Omental fat pad (tissue), 4 donors: ENCODE measurements at places on chromosomes 5 and 9. TPM values are rescaled to one million over a fixed set of nuclear protein-coding genes. Genes with fewer than 3 reads are reported as not detected.

- DNase-seq: no peak
Observed at GRCh38 chr5:107124376-107124775, 546.4 kb downstream of the EFNA5 start.

DNA sequence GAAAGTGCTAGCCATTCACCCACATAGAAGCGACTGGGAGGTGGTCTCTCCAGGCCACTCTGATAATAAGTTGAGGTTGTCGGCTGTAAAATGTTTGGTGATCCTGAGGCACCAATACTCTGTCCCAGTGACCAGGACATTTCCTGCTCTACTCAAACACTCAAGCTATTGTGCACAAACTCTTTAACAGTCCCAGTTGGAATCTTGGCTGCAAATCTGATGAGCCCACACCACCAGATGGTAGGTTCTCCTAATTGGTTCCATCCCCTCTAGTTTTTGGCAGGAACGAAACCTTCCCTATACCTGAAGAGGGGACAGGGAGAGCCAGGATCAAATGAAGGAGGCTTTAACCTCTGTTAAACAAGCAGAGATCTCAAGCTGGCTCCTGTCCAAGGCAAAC is 14.3 kb downstream of the GRIA1 start:
- DNase-seq: no peak

DNA sequence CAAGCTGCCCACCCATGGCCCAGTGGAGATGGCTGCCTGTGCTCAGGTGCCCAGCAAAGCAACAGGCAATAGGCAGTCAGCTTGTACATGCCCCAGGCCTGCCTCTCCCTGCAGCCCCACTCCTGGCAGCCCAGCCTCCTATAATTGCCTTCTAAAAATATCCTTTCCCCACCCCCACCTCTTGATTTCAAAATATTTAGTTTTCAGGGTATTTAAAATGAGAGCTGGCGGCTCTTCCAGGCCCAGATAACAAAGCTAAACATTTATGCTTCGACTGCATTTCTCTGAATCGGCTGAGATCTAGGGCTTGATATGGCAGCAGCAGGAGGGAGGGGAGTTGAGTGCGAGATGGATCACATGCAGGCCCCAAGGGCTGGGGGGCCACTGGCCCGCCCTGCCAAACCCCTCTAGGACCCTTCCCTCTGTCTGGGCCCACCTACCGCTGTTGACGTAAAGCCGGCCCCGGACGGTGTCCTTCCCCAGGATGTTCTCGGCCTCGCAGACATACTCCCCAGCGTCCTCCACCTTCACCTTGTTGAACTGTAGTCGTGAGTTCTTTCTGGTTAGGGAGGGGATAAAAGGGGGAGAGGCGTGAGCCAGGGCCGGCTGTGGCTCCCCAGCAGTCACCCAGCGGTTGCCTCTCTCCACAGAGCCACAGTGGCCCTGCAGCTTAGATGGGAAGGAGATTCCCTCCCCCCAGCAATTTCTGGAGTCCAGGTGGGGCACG is 85.0 kb downstream of the PSD2 start:
- no peak for DNase-seq

- no peak for DNase-seq
Observed at GRCh38 chr5:40017135-40017534, 592.4 kb upstream of the DAB2 start.

DNA sequence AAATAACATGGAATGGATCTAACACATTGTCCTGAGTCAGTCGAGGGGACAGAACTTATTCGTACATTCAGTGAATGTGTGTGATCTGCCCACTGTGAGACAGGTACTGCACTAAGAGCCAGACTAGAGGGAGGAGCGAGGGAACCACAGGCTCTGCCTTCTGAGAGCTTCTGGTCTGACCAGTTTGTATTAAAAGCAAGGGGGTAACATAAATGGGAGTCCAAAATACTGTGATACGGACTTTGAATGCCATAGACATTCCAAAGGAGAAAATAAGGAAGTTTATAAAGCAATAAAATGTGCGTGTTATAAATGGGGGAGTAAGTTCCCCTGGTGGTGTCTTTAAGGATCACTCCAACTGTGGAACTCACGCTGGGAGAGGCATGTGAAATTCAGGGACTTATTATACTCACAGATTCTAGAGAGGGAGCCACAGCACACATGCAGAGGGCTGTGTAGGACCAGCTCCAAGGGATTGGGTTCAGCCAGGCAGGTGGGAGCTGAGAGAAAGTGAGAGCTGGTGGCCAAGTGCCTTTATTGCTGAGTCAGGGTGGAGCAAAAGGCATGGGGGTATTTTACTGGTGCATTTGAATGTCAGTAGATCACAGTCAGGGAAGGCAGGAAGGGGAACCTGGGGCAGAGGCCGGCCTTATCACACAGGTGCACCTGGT is 186.5 kb upstream of the WWC1 start:
- no peak for DNase-seq

GRCh38 chr5:32794086-32794485 is 83.0 kb downstream of the NPR3 start:
- DNase-seq: no peak

DNA sequence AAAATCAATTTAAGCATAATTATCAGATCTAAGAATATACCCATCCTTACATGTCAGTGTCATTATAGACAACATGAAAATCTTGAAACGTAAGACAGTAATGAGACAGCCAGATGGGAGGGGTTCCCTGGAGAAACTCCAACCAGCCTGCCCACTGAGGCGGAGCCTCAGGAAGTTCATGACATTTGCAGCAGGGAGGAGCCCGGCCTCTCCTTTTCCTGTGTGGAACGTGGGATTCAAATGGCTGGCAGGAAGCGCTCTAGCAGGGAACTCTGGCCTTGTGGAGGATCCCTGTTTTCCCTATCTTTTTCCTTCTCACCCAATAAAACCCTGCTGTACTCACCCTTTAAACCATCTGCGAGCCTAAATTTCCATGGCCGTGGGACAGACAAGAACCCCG is 176.6 kb upstream of the KCNN2 start:
- DNase-seq: no peak

GRCh38 chr5:176870110-176870591 is 29.0 kb downstream of the HK3 start:
- no peak for DNase-seq

ADGRD2 gene
- total RNA-seq: not detected

PDGFRB gene
- 126 TPM for total RNA-seq

NEUROG1 gene
- total RNA-seq: not detected

SPINK6 gene
- not detected for total RNA-seq

ABO gene
- total RNA-seq: 1.8 TPM

DCAF12 gene
- total RNA-seq: 28.7 TPM
